ENCODE measurements at places on chromosomes 1 and 21. TPM values are rescaled to one million over a fixed set of nuclear protein-coding genes. Genes with fewer than 3 reads are reported as not detected.

DNA sequence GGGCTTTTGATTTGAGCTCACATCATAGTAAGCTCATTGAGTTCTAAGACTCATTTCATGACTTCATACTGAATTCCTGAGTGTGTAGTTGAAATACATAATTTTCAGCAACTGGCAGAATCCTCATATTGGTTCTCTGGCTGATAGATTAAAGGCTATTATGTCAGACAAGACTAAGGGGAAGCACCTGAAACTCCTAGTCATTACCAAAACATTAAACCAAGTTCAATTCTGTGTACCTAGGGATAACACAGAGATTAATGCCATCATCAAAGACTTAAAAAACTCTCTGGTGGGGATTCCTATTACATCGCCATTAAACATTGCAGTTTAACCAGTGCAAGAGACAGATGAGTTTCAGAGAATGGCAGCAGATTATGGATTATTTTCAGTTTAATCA lies 339.1 kb downstream of the PTPRC start:
- no peaks in the 10 kb centered on the region for H3K27me3 ChIP-seq
- DNase-seq = no peak
- H3K27ac ChIP-seq = no peak overlapping the region
- no peak overlapping the region for H3K4me3 ChIP-seq
- no peaks in the 10 kb centered on the region for H3K36me3 ChIP-seq

ADAMTS1 gene
- 1.3 TPM for total RNA-seq

GRCh38 chr1:53777272-53777671 lies 38.3 kb upstream of the GLIS1 start:
- DNase-seq = no peak
- no peak overlapping the region for H3K27ac ChIP-seq

GRCh38 chr1:180117764-180118116 lies 36.9 kb upstream of the QSOX1 start:
- peaks cover 13% of the 10 kb centered on the region for H3K4me1 ChIP-seq
- H3K27ac ChIP-seq = peak overlapping the region; percentile 79
- H3K36me3 ChIP-seq = peaks cover 26% of the 10 kb centered on the region

KDF1 gene
- 5.1 TPM for total RNA-seq

RBM11 gene
- 3.9 TPM for total RNA-seq

DNA sequence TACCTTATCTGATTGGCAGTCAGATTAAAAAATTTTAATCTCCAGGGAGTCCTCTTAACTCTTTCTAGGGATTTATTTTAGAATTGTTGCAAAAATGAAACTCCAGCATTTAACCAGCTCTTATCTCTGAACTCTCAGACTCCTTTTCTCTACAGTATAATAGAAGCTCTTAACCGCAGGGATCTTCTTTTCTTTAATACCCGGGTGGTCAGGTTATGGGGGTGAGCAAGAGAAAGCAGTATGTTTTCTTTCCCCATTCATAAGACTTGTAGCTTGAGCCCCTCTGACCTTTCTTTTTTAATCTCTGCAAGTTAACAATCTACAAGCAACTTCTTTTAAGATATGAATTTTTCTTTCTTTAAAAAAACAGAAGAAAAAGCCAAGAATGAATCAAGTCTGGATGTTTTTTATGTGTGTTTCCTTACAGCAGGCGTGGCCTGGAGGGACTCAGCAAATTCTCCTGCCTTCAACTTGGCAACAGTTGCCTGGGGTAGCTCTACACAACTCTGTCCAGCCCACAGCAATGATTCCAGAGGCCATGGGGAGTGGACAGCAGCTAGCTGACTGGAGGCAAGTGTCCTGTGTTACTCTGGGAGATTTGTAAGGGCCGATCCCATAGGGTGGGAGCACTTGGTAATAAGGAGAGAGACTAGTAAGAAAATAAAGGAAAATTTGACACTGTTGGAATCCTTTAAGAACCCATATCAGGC lies 13.4 kb upstream of the OLFML3 start:
- peaks cover 75% of the 10 kb centered on the region for H3K36me3 ChIP-seq
- no peak overlapping the region for H3K4me3 ChIP-seq
- H3K27ac ChIP-seq = no peak overlapping the region
- H3K27me3 ChIP-seq = no peaks in the 10 kb centered on the region
- H3K4me1 ChIP-seq = no peaks in the 10 kb centered on the region

- DNase-seq = no peak
- no peaks in the 10 kb centered on the region for H3K4me1 ChIP-seq
- H3K27me3 ChIP-seq = no peaks in the 10 kb centered on the region
- no peak overlapping the region for H3K4me3 ChIP-seq
- H3K36me3 ChIP-seq = no peaks in the 10 kb centered on the region
- H3K27ac ChIP-seq = no peak overlapping the region
These were observed 65.4 kb downstream of the ALPL start for GRCh38 chr1:21574466-21575151.

UAP1 gene
- total RNA-seq = 542 TPM

LINGO4 gene
- total RNA-seq = 0.10 TPM

EXOSC10 gene
- total RNA-seq = 70.5 TPM
